ENCODE measurements at places on chromosomes 7 and 10.

DNA sequence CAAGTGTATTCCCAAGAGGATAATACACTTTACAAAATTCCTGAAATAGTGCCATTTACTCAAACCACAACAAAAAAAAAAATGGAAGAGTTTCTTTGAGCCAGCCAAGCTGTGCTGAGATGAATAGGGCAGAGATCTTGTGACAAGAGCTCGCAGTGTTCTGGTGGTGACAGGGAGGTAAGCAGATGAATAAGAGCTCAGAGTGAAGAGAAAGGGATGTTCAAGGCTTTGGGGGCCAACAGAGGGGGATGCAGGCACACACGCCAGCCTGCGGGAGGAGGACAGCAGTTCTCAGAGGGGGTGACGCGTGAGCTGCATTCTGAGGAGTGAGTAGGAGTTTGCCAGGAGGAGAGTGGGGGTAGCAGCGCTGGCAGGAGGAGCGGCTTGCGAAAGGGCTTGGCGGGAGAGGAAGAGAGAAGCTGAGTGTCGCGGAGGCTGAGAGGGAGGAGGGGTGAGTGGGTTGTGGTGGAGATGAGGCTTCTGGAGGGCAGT is 194.4 kb upstream of the IMMP2L start:
- DNase-seq: no peak

DNA sequence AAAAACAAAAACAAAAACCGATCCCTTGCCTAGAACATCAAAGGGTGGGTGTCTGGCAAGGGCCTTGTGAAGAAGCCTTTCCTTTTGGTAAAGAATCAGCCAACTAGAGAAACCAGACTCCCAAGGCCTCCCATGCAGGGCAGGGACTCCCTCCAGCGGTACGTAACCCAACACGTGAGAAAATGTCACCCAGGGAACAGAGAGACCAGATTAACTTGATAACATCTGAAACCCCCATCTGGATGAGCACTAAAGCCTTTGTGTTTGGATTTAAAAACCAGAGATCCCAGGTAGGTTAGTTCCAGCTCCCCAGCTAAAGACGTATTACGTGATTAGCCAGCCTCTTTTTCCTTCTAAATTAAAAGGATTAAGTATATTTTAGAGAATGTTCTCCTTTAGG is 3.0 kb upstream of the HABP2 start:
- DNase-seq: no peak

GRCh38 chr10:1392127-1392526 is 335.9 kb downstream of the WDR37 start:
- DNase-seq: no peak

GRCh38 chr10:129020651-129021330 is 446.2 kb upstream of the MGMT start:
- DNase-seq: no peak

- no peak for DNase-seq
Observed at GRCh38 chr10:3199488-3199887, 26.9 kb upstream of the PITRM1 start.

- DNase-seq: no peak
Observed at GRCh38 chr7:33582104-33582503, 323.2 kb upstream of the BMPER start.
